Activated naive CD4-positive, alpha-beta T cell treated with anti-CD3 and anti-CD28 coated beads, Interleukin-2, amount 10 ng/mL, durations not matched to agents 7 days and 5 days (primary cell): ENCODE measurements at places on chromosomes 11 and 22.

GRCh38 chr22:28855355-28856094 lies 27.8 kb upstream of the ZNRF3 start:
- peak; percentile 58 for DNase-seq

DNA sequence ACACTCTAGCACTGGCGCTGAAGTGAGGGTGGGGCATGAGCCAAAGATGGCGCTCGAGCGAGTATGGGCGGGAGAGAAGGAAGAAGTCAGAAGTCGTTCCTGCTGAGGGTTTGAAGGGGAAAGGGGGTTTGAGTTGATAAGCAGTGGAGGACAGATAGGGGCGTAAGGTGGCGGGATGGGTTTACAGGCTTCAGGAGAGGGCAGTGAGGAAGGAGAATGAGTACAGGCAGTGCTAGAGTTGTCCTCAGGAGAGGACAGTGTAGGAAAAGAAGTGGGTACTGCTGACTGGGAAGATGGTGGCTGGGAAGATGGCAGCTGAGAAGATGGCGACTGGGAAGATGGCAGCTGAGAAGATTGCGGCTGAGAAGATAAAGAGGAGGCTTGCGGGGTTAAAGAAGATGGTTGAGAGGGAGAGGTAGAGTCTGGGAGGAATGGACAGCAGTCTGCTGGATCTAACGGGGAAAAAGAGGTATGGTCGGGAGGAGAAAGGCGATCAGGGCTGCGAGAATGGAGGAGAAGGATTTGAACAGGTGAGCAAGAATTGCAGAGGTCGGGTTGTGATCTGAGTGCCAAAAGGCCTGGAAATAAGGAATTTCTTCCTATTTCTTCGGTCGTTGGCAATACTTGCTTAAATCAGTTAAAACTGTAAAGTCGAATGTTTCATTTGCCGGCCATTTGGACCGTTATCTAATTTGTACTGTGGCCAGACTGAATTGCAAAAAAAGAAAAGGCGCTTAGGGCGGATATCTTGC lies 5.2 kb downstream of the PPFIBP2 start:
- DNase-seq = no peak

DNA sequence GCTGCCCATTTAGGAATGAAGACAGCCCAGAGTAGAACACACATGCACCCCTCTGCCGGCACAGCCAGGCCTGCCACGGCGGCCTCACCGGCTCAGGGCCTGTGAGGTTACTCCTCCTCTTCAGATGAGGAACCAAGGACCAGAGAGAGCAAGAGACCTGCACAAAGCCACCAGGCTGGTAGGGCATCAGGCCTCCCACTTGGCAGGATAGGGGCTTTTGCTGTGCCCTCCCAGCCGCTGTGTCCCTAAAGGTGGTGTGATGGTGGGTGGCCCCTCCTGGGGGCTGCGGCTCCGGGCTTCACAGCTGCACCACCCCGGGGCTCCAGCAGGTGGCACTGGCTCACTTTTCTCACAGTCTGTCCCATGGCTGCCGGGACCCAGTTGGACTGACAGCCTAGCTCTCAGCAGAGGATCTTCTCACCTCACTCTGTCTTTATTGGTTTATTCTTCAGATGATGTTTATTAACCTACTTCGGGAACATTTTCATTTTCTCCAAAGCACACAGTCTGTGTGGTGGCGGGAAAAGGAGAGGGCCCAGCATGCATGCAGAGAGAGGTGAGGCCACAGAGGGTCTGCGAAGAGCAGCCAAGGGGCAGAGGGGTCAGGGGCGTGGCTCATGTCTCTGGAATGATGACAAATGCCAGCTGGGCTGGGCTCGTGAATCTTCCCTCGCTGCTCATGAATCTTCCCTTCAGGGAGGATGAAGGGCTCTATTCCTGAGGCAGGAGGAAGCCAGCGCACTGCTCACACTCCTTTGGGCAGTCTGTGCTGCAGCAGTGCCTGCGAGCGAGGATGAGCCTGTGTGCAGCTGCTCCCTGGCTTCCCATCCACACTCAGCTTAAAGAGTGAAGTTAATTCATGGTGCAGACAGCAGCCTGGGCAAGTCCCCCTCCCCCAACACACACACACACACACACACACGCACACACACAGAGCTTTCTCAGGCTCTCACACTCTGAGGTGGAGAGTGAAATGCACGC lies 101.1 kb upstream of the PITPNB start:
- DNase-seq = peak; percentile 75

DNA sequence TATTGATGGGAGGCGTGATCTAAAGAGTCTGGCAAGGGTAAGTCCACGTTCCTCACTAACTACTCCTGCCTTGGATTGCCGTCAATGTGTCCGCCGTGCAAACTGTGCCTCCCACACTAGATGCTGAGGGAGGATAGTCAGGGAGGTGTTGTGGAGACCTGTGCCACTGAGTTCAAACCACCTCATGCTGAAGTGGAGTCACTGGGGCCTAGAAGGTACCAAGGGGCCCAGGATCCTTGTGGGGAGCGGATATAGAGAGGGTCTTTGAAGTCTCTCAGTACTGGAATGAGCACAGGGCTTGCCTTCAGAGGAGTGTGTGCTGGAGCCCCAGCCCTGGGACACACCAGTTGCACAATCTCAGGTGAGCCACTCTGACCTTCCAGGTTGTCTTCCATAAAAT lies 27.1 kb upstream of the TMPRSS4 start:
- no peak for DNase-seq

DNA sequence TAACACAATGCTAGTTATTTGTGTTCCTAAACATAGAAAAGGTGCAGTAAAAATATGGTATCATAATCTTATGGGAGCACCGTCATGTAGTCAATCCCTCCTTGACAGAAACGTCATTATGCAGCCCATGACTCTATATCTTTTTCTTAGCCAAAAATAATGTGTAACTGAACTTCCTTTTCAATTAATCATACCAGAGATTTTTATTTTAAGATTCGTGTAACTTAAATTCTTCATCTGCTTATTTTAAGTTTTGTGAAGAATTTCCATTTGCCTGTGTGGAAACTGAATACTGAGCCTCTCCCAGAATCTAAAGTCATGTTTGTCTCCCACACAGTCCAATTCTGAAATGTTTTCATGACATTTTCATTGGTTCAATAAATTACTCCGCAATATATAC lies 699.1 kb downstream of the KCNA4 start:
- DNase-seq = no peak

GRCh38 chr22:19610518-19611253 lies 86.5 kb upstream of the CLDN5 start:
- peak; percentile 49 for DNase-seq

DNA sequence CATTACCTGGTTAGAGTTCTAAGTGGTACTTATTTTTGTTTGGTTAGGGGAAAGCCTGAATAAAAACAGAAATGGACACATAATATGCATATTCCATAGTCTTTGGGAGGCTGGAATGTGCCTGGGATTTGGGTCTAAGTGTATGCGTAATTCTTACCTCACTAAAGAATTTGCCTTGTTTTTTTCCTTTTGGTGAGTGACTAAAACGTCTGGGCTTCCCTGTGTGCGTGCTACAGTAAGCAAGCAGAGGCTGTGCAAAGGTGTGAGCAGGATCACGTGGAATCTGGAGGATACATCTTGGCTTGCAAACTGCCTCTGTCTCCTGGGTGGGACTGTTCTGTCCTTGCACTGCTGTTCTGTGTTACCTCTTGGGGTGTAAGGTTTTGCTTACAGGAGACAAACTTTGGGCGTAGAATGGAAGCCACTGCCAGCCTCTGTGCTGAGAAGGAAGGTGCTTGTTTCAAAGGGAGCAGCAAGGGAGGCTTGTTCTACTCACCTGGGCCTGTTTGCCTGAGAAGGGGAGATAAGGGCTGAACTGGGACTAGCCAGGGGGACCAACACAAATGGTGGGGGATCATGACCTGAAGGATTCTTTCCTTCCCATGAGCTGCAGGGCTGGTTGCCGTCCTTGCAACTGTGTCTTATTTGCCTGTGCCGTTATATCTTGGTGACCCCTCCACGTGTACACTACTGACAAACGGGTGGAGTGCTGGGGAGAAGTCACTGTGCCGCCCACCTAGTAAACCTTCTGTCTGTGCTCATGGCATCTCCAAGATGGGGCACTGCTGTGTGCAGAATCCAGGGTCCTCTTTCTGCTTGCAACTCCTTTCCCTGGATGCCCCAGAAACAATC lies 4.5 kb downstream of the NEAT1 start:
- DNase-seq = peak; percentile 48

- no peak for DNase-seq
Measured at GRCh38 chr11:35997902-35998520, 54.1 kb downstream of the LDLRAD3 start.

- DNase-seq = no peak
Measured at GRCh38 chr11:109306322-109306721, 115.7 kb upstream of the C11orf87 start.

DNA sequence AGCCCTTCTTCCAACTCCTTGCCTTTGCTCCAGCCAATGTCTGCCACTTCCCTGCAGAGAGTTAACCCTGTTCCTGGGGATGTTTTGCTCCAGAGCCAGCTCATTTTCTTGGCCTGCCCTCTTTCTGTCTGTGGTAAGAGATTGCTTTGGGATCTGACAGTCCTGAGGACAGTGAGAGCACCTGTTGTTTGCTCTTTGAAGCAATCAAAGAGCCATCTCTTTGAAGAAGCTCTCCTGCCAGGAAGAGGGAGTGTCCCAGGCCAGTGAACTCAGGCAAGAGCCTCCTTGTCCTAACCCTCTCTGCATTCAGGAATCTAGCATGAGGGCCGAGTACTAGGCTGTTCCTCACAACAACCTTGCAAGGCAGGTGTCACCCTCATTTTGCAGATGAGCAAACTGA lies 42.2 kb downstream of the TRAF6 start:
- DNase-seq = no peak

DNA sequence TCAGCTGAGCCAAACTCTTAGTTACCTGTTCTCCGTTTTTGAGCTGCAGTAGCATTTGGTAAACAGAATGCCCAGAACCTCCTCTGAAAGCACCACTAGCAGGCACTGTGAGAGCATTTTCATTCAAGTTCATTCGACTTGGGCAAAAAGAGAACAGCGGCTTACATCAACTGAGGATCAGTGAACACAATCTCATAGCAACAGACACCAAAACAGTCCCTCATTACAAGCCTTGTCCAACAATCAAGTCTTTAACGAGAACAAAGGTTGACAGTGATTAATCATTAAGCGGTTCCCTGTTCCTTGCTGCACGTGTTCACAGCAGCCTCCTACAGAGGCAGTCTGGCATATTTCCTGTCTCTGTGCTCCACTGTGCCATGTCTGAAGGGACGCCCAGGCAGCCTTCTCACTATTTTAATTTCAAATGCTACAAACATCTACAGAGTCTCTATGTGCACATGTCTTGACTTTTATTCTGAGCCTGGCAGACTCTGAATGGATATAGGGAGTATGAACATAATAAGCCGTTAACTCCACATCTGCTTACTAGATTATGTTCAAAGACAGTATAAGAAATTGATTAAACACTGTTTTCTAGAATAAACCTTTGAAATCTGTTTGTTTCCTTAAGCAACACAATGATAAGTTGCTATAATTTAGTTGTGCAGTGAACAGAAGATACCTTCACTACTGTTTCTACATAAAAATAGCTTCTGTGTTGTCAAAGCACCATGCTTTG lies 88.3 kb upstream of the MTMR2 start:
- peak; percentile 54 for DNase-seq

- no peak for DNase-seq
Measured at GRCh38 chr11:100638648-100639047, 48.4 kb upstream of the ARHGAP42 start.

GRCh38 chr11:106684944-106685343 lies 333.3 kb downstream of the GUCY1A2 start:
- DNase-seq = no peak

DNA sequence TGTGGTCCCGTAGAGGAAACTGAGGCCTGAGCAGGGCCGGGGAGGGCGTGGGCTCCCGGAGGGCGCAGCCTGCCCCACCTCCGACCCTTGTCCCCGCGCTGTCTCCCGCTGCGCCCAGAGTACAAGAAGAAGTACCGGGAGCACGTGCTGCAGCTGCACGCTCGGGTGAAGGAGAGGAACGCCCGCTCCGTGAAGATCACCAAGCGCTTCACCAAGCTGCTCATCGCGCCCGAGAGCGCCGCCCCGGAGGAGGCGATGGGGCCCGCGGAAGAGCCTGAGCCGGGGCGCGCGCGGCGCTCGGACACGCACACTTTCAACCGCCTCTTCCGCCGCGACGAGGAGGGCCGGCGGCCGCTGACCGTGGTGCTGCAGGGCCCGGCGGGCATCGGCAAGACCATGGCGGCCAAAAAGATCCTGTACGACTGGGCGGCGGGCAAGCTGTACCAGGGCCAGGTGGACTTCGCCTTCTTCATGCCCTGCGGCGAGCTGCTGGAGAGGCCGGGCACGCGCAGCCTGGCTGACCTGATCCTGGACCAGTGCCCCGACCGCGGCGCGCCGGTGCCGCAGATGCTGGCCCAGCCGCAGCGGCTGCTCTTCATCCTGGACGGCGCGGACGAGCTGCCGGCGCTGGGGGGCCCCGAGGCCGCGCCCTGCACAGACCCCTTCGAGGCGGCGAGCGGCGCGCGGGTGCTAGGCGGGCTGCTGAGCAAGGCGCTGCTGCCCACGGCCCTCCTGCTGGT lies 1.9 kb downstream of the NLRP6 start:
- DNase-seq = peak; percentile 72

DNA sequence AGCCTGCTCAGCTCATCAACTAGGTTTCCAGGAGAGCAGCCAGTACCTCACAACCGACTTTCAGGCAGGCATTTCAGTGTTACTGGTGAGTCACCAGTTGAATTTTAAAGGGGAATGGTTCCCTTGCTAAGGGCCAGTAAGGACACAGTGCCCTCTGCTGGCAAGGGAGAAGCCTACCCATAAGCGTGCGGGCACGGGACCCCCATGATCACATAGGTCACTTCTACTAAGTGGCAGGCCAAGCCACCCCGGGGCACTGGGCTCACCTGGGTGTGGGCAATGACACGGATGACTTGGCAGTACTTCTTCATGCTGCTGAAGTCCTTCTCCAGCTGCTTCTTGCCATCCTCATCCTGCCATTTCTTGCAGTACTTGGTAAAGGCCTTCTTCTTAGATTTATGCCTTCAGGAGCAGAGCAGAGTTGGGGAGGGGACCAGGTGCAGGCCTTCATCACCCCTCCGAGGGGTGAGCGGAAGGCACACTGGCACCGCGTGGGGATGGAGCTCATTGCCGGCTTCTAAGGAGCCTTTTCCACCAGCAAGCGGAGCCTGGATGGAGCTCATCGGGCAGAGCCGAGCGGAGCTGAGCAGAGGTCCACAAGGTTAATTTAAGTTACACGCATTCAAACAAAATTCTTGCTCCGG lies 2.9 kb downstream of the RPL3 start:
- peak; percentile 85 for DNase-seq

GRCh38 chr11:22459048-22459447 lies 120.9 kb downstream of the SLC17A6 start:
- DNase-seq = no peak

GRCh38 chr11:120547316-120547715 lies 35.8 kb downstream of the GRIK4 start:
- no peak for DNase-seq

DNA sequence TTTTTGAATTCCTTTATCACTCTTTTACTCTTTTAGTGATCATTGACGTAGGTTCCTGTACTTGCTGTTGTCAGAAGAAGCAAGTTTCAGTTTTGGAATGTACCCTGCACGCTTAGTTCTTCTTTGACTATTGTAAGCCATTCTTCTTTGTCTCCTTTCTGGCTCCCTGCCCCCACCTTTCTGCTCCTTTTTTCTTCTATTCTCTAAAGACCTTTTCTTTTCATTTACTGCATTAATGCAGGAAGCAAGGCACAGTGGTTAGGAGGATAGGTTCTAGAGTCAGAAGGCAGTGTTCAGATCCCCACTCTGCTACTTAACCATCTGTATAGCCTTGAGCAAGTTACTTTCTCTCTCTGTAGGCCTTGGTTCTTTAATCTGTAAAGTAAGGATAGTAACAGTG lies 33.7 kb upstream of the RAG2 start:
- DNase-seq = no peak

GRCh38 chr11:57641011-57641807 lies 8.5 kb downstream of the YPEL4 start:
- peak; percentile 47 for DNase-seq

GRCh38 chr22:46297151-46297812 lies 612 bp downstream of the GTSE1 start:
- peak; percentile 39 for DNase-seq
